Putamen (tissue), 1 donor: ENCODE measurements at places on chromosomes 3 and 15.

- no peak for DNase-seq
Observed at GRCh38 chr3:161412123-161412522, 40.8 kb upstream of the SPTSSB start.

- DNase-seq, result peak; percentile 75
Observed at GRCh38 chr3:107206141-107206540, 171.1 kb upstream of the CCDC54 start.

DNA sequence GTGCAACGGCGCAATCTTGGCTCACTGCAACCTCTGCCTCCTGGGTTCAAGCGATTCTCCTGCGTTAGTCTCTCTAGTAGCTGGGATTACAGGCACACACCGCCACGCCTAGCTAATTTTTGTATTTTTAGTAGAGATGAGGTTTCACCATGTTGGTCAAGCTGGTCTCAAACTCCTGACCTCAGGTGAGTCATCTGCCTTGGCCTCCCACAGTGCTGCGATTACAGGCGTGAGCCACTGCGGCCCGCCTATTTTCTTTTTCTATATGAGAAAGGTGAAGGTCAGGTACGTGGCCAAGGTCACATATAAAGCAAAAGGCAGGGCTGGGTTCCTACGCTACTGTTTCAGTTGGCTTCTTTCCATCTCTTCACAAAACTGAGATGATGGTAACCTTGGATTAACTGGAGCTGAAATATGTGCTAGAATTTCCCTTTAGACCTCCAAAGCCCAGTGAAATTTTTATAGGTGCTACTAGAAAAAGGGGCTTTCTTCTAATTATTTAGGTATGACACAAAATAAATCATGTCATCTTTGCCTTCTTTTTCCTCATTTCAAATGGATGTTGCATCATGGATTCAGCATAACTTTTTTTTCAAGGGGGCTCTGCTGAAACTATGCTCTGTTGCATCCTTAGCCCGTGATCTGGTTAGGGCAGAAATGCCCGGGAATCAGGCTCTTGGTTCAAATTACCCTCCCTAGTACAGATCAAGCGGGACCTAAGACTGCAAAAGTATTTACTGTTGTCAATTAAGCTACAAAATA, 68.5 kb downstream of the MYO1E start:
- no peak for DNase-seq

DNA sequence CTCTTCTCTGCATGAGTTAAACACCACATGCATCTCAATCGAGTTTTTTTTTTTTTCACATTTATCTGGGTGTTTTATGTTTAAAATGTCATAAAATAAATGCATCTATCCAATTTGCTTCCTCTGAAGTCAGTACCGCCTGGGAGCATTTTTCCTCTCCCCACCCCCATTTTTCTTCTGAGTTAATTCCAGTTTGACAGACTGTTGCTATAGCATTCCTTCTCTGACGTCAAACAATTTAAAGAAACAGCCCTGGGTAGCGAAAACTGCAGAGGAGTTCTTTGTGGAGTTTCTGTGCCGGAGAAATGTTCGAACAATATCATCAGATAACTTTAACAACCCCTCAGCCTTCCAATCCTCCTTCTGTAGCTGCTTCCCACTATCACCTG, 900 bp upstream of the GNB4 start:
- peak; percentile 39 for DNase-seq
